ENCODE measurements at places on chromosomes 12 and 14. TPM values are rescaled to one million over a fixed set of nuclear protein-coding genes. Genes with fewer than 3 reads are reported as not detected.

GRCh38 chr14:52272375-52272774 lies 4.9 kb downstream of the PTGDR start:
- H3K4me1 ChIP-seq, result no peaks in the 10 kb centered on the region
- peak; percentile 55 for DNase-seq
- peaks cover 38% of the 10 kb centered on the region for H3K27me3 ChIP-seq
- H3K27ac ChIP-seq, result no peak overlapping the region
- H3K4me3 ChIP-seq, result no peak overlapping the region
- no peaks in the 10 kb centered on the region for H3K36me3 ChIP-seq

DNA sequence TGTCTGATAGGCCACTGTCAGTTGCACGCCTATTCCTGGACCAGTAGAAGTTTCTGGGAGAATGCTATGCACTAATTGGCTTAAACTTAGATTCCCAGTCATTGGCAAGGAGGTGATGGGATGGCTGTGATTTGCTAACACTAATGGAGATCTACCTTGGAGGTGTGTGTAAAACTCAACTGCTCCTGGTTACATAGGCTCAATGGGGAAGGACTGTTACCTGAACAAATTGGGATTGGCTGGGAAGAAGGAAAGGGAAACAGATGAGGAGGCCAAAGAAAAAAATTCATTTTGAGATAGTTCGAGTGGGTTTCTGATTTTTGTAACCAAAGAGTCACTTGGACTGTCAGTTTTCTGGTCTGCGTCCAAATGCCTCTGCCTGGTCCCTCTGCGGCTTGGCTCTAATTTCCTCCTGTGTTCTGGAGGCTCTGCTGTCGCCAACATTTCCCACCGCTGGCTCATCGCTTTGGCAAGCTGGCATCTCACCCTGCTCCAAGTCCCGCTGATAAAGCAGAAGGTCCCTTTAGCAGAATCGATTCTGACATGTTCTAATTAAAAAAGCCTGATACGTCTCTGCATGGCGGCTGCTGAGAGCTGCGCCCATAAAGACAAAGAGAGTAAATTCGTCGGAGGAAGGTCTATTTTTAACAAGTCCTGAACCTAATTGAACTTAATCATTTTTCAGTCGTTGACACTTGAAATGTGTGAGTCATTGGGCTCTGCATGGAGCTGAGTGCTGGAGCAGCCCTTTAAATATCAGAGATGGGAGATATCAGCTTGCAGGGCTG lies 2.0 kb upstream of the CCDC63 start:
- peaks cover 10% of the 10 kb centered on the region for H3K4me1 ChIP-seq
- DNase-seq, result no peak
- H3K27me3 ChIP-seq, result no peaks in the 10 kb centered on the region
- H3K36me3 ChIP-seq, result no peaks in the 10 kb centered on the region

The FOXN4 gene
- 0.20 TPM for total RNA-seq

GRCh38 chr12:123900871-123901376 lies 71.7 kb downstream of the CCDC92 start:
- no peaks in the 10 kb centered on the region for H3K36me3 ChIP-seq
- DNase-seq, result peak; percentile 84
- no peak overlapping the region for H3K27ac ChIP-seq
- H3K4me3 ChIP-seq, result no peak overlapping the region

The CFAP54 gene
- total RNA-seq, result 0.99 TPM

The G2E3 gene
- 80.1 TPM for total RNA-seq

DNA sequence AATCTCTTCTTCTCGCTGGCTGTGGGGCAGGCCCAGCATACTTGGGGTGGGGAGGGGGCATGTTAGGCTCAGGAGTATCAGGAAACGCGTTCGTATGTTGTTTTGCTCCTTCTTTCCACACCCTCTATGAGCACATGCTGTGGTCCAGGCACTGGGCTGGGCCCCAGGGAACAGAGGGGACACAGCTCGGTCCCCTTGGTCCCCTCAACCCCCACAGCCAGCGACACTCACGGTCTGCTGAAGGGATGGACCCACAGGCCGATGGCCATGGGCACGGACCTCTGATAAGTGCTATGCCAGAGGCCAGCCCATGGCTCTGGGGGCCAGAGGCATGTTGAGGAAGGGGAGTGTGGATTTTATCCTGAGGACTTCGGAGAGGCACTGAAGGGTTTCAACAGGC lies 6.2 kb downstream of the IFI27 start:
- H3K36me3 ChIP-seq, result no peaks in the 10 kb centered on the region
- no peaks in the 10 kb centered on the region for H3K27me3 ChIP-seq
- H3K4me3 ChIP-seq, result no peak overlapping the region
- no peak overlapping the region for H3K27ac ChIP-seq
- H3K4me1 ChIP-seq, result no peaks in the 10 kb centered on the region

DNA sequence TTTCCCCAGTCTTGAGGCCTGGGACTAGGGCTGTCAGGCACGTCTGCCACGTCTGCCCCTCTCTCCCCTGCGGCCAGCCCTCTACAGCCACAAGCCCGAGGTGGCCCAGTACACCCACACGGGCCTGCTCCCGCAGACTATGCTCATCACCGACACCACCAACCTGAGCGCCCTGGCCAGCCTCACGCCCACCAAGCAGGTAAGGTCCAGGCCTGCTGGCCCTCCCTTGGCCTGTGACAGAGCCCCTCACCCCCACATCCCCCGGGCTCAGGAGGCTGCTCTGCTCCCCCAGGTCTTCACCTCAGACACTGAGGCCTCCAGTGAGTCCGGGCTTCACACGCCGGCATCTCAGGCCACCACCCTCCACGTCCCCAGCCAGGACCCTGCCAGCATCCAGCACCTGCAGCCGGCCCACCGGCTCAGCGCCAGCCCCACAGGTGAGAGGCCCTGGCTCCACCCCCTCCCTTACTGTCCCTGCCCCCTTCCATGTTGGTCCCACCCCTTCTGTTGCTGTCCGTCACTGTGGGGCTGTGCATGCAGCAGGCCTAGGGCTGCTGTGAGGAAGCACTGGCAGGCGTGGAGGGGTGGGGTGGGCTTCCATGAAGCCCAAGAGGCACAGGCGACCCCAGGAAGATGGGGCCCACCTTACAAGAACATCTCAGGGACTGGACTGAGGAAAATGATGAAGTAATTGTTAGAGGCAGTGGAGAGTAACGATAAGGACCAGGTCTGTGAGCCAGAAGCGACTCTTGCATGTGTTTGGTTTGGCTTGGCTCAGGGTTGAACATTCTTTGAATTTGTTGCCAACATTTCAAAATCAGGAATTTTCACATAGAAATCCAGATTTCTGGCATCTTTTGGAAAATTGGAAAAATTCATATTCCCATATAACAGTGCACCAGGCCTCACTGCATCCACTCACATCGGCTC lies 16.8 kb downstream of the C12orf43 start:
- DNase-seq, result peak; percentile 93
- no peak overlapping the region for H3K4me3 ChIP-seq
- no peak overlapping the region for H3K27ac ChIP-seq
- no peaks in the 10 kb centered on the region for H3K27me3 ChIP-seq
- peaks cover 4% of the 10 kb centered on the region for H3K4me1 ChIP-seq

GRCh38 chr12:106736051-106736957 lies 38.2 kb upstream of the RIC8B start:
- no peak overlapping the region for H3K4me3 ChIP-seq
- no peak overlapping the region for H3K27ac ChIP-seq
- H3K27me3 ChIP-seq, result no peaks in the 10 kb centered on the region
- no peaks in the 10 kb centered on the region for H3K36me3 ChIP-seq

GRCh38 chr12:52903855-52904508 lies 894 bp downstream of the KRT8 start:
- H3K36me3 ChIP-seq, result peaks cover 41% of the 10 kb centered on the region
- H3K4me1 ChIP-seq, result peaks cover 26% of the 10 kb centered on the region
- peak overlapping the region; percentile 100 for H3K4me3 ChIP-seq
- no peaks in the 10 kb centered on the region for H3K27me3 ChIP-seq
- peak; percentile 91 for DNase-seq

GRCh38 chr12:3034067-3034750 lies 43.0 kb upstream of the TSPAN9 start:
- H3K4me1 ChIP-seq, result peaks cover 7% of the 10 kb centered on the region
- peak; percentile 97 for DNase-seq
- H3K27ac ChIP-seq, result no peak overlapping the region
- no peaks in the 10 kb centered on the region for H3K27me3 ChIP-seq
- H3K4me3 ChIP-seq, result no peak overlapping the region
- H3K36me3 ChIP-seq, result peaks cover 26% of the 10 kb centered on the region

- H3K4me1 ChIP-seq, result no peaks in the 10 kb centered on the region
- no peak for DNase-seq
- no peak overlapping the region for H3K4me3 ChIP-seq
- H3K27ac ChIP-seq, result no peak overlapping the region
- no peaks in the 10 kb centered on the region for H3K36me3 ChIP-seq
These were observed 16.7 kb upstream of the IFNG start for GRCh38 chr12:68176257-68176656.

DNA sequence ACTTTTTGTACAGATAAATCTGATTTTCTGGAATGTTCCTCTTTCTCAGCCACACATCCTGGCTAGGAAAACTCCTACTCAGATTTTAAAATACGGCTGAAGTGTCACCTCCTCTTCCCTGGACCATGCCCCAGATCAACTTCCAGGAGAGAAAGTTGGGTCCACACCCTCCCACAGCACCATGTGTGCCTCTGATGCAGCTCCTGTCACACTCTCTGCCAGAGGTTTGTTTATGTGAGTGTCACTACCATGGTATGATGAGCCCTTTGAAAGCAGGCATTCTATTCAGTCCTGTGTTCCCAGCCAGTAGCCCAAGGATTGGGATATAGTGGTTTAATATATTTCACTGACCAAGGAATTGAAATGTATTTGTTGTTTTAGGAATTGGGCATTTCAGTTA lies 287.2 kb upstream of the ATP2B1 start:
- H3K27me3 ChIP-seq, result no peaks in the 10 kb centered on the region
- H3K4me1 ChIP-seq, result no peaks in the 10 kb centered on the region
- no peak overlapping the region for H3K4me3 ChIP-seq
- no peaks in the 10 kb centered on the region for H3K36me3 ChIP-seq

GRCh38 chr12:93536766-93537488 lies 35.5 kb upstream of the SOCS2 start:
- no peaks in the 10 kb centered on the region for H3K27me3 ChIP-seq
- no peaks in the 10 kb centered on the region for H3K36me3 ChIP-seq
- H3K4me3 ChIP-seq, result no peak overlapping the region
- H3K27ac ChIP-seq, result no peak overlapping the region

GRCh38 chr12:75591628-75592027 lies 80.2 kb upstream of the KRR1 start:
- no peak for DNase-seq
- H3K27me3 ChIP-seq, result no peaks in the 10 kb centered on the region
- H3K36me3 ChIP-seq, result no peaks in the 10 kb centered on the region
- peaks cover 5% of the 10 kb centered on the region for H3K4me1 ChIP-seq
- H3K27ac ChIP-seq, result no peak overlapping the region
- no peak overlapping the region for H3K4me3 ChIP-seq

The NTF3 gene
- total RNA-seq, result 1.4 TPM

GRCh38 chr12:130778776-130779175 lies 60.3 kb downstream of the STX2 start:
- no peak overlapping the region for H3K4me3 ChIP-seq
- H3K27ac ChIP-seq, result no peak overlapping the region
- no peaks in the 10 kb centered on the region for H3K4me1 ChIP-seq
- H3K36me3 ChIP-seq, result peaks cover 4% of the 10 kb centered on the region
- no peaks in the 10 kb centered on the region for H3K27me3 ChIP-seq
- DNase-seq, result no peak

The TMEM30B gene
- total RNA-seq, result 10.1 TPM

The SLC5A8 gene
- total RNA-seq, result not detected

The GLIPR1L1 gene
- total RNA-seq, result 1.3 TPM

DNA sequence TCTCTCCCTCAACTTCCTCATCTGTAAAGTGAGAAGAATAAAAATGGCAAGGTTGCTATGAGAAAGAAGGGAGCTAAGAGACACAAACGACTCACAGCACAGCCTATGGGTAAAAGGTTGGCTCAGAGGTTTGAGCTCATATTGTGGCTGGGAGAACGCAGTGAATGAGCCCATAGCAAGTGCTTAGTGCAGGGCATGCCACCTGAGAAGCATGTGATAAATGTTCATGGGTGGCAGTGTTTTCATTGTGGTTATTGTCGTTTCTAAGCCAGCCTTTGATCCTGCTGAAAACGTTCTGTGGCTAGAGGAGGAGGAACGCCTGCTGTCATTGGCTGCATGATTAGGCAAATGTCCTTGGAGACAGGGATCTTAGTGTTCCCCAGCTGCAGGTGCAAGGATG lies 150.4 kb downstream of the KSR2 start:
- no peaks in the 10 kb centered on the region for H3K36me3 ChIP-seq
- H3K27ac ChIP-seq, result no peak overlapping the region
- H3K27me3 ChIP-seq, result no peaks in the 10 kb centered on the region

GRCh38 chr12:25194722-25195055 lies 271 bp downstream of the DNAI7 start:
- peaks cover 7% of the 10 kb centered on the region for H3K36me3 ChIP-seq
- no peak overlapping the region for H3K27ac ChIP-seq
- H3K27me3 ChIP-seq, result no peaks in the 10 kb centered on the region

The DLGAP5 gene
- total RNA-seq, result 112 TPM

DNA sequence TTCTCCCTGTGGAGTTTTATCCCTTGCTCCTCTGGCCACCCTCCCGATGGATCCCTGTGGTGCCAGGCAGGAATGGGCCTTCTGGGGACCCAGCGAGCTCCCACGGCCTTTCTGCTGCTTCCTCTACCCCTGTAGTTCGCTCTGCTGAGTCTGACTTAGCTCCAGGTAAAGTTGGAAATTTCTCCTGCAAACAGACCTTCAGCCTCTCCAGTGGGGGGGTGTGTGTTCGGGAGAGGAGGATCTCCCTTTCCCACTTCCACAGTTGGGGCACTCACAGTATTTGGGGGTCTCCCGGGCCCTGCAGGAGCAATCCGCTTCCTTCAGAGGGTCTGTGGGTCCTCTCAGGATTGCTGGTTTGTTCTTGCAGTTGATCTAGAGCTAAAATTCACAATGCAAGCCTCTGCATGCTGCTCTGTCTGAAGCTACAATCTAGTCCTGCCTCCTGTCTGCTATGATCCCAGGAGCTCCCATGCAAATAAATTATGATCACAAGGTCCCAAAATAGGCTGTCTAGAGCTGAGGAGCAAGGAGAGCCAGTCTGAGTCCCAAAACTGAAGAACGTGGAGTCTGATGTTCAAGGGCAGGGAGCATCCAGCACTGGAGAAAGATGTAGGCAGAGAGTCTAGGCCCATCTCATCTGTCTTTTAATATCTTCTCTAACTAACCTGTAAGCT lies 18.3 kb downstream of the MTRFR start:
- H3K27ac ChIP-seq, result no peak overlapping the region
- no peak overlapping the region for H3K4me3 ChIP-seq
- DNase-seq, result peak; percentile 52
- no peaks in the 10 kb centered on the region for H3K27me3 ChIP-seq
- peaks cover 37% of the 10 kb centered on the region for H3K36me3 ChIP-seq
- no peaks in the 10 kb centered on the region for H3K4me1 ChIP-seq

The ACSM4 gene
- 13.9 TPM for total RNA-seq

- H3K27ac ChIP-seq, result no peak overlapping the region
- DNase-seq, result no peak
- H3K4me1 ChIP-seq, result peaks cover 7% of the 10 kb centered on the region
- H3K36me3 ChIP-seq, result no peaks in the 10 kb centered on the region
- no peak overlapping the region for H3K4me3 ChIP-seq
These were observed 16.1 kb upstream of the EIF4B start for GRCh38 chr12:52990206-52990605.

All from endodermal cell (in vitro differentiated cells).